ENCODE measurements at places on chromosomes 5 and 9. TPM values are rescaled to one million over a fixed set of nuclear protein-coding genes. Genes with fewer than 3 reads are reported as not detected.
A peak's percentile ranks its signal among the peaks of the same experiment; 100 is the strongest.

The FAM53C gene
- 45.4 TPM for total RNA-seq

DNA sequence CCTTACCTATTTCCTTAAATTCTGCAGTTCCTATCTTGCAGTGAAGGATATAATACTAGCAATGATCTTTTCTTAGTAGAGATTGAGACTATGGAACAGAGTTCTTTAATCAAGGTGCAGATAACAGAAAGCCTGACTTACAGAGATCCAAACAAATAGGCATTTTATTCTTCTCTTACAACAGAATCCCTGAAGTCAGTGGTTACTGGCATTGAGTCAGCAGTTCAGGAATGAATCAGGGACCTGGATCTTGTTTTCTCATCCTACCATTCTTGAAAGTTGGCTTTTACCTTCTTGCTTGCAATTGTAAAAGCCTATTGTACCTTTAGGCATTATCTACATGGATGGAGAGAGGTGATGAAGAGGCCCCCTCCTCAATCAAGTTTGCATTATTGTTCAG lies 47.5 kb upstream of the TLE4 start:
- H3K36me3 ChIP-seq = no peaks in the 10 kb centered on the region
- no peaks in the 10 kb centered on the region for H3K4me1 ChIP-seq
- no peak overlapping the region for H3K4me3 ChIP-seq
- no peaks in the 10 kb centered on the region for H3K27me3 ChIP-seq
- no peak overlapping the region for H3K27ac ChIP-seq

DNA sequence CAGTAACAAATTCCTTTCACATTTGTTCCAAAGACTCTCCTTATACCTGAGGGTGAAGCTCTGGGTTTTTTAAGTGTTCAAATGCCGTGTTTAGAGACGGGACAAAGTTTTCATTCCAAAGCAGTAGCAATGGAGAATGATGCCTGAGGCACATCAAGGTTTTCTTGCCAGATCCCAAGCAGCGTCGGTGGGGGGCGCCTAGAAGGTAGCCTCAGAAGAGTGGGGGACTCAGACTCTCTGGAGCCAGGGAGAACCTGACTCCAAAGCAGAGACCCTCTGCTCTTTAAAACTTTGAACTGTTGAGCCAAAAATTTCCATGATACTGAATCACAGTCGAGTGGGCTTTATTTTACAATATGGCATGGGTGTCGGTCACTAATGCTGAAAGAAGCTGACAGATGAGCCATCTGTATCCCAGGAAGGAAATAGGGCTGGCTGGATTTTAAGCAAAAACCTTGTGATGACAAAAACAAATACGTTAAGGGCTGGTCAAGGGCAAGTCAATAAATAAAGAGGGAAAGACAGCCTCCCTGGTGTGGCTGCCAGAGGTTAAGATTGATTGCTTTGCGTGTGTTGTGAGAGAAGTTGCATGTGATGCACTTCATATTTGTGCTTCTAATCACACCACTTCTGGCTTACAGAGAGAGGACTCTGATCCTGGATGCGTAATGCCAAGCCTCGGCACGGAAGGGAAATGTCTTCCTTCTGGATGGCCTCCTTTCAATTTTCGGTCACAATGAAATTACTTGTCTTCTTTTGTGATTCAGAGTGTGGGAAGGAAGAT lies 161.1 kb upstream of the EFNA5 start:
- peaks cover 95% of the 10 kb centered on the region for H3K27me3 ChIP-seq
- no peak overlapping the region for H3K4me3 ChIP-seq
- H3K36me3 ChIP-seq = no peaks in the 10 kb centered on the region

GRCh38 chr5:61673007-61673735 lies 341.1 kb downstream of the ZSWIM6 start:
- DNase-seq = no peak
- no peaks in the 10 kb centered on the region for H3K27me3 ChIP-seq
- H3K36me3 ChIP-seq = no peaks in the 10 kb centered on the region
- no peak overlapping the region for H3K27ac ChIP-seq
- no peaks in the 10 kb centered on the region for H3K4me1 ChIP-seq
- H3K4me3 ChIP-seq = no peak overlapping the region

DNA sequence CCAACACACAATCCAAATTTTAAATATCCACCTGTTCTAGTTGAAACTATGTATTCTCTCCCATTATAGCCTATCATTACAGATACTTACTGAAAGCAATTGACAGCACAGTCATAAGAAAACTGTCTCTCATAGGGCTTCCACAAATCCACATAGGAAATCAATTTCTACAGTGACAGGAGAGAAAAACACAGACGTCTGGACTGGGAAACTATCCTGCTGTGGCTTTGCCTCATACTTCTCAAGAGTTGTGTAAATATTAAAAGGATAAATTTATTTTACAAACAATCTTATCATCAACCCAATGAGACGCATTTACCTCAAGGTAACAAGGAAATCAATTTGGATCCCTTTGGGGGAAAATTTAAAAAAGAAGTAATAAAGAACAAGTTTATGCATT lies 517.5 kb downstream of the EFNA5 start:
- H3K4me3 ChIP-seq = no peak overlapping the region
- no peaks in the 10 kb centered on the region for H3K27me3 ChIP-seq
- no peaks in the 10 kb centered on the region for H3K4me1 ChIP-seq
- no peak for DNase-seq

DNA sequence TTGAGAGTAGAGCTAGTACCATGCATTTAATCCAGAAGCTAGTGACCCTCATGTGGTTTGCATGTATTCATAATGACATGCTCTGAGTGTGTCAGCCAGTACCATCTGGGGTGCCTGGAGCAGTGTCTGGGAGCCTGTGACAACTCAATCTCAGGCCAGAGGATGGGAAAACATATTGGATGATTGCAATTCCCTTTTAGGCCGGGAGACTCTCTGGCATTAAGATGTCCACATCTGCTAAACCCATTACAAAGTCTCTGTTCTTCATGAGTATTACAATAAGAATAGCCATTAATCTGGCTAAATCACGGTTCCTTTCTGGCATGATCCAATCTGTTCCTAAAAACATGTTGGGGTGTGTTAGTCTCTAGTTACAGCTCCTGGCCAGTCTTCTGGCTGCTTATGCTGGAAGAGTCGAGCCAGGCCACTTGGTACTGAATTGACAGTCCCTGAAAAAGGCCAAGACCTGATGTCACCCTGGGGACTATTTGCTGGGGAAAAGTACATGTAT lies 475.7 kb downstream of the ENC1 start:
- DNase-seq = no peak
- no peaks in the 10 kb centered on the region for H3K36me3 ChIP-seq
- no peak overlapping the region for H3K4me3 ChIP-seq
- no peaks in the 10 kb centered on the region for H3K4me1 ChIP-seq

DNA sequence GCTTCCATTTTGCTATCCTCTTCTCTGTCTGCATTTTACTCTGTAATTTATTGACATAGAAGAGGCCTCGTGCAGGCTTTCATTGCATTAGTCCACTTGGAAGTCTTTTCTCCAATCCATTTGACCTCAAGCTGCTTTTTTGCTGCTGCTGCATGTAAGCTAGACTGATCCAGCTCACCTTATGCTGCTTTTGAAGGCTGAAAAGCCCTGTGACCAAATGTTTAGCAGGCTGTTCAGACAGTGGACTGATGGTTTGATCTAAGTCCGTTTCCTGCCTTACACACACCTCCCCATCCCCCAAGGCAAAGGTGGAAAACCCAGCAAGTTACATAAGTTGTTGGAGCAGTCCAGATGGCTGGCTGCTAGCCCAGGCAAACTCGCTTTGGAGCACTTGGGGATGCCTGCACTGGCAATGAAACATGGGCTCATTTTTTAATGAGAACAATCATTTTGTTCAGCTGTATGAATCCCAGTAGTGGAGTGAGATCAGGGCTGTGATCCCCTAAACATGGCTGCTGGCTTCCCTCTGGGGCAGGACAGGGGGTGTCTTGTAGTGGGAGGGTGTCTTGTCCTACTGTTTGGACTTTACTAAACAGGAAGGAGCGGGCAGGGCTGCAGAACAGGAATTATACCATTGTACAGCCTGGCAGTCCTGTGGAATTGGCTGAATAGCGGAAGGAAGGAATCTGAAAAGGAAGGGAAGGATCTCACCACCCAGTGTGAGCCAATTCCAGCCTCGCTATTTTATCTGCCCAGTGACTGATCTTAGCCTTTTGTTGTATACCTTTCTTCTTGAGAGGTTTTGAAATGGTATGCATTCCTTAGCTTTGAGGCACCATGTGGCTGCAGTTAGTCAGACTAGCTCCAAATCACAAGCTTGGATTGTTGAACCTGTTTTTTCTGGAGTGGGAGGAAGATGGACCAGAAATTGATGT lies 212.0 kb downstream of the ARHGAP26 start:
- H3K27me3 ChIP-seq = no peaks in the 10 kb centered on the region
- no peaks in the 10 kb centered on the region for H3K36me3 ChIP-seq
- peaks cover 10% of the 10 kb centered on the region for H3K4me1 ChIP-seq
- peak; percentile 78 for DNase-seq
- H3K4me3 ChIP-seq = no peak overlapping the region

The CSF2 gene
- not detected for total RNA-seq

DNA sequence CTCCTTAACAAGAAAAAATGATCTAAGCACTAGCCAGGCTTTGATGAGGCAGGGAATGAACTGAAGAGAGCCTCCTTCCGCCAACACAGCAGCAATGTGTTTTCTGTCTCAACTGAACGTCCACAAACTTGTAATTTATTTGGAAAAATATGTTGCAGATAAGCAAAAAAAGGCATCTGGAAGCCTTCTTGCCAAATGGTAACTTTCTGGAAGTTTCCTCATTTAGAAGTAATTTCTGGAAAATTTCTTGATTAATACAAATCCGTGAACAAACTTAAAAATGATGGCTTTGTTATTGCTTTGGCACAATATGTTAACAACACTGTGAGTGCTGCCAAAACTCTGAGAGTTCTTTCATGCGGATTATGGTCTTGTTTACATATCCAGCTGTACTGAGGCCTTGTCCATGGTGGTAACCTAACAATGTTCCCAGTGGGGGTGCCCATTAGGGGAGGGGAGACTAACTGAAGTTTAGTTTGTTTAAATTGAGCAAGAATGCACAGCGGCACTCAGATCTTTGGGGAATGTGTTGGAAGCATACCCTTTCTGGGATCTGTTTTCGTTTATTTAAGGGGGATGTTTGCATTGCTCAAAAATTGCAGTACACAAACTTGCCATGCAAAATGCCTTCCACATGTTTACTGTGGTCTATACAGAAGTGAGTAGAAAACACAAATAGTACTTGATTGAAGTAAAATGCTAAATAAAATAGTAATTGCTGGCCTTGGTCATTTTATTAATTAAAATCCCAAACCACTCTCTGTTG lies 334.7 kb downstream of the NR2F1-AS1 start:
- peaks cover 80% of the 10 kb centered on the region for H3K27me3 ChIP-seq
- peak; percentile 75 for DNase-seq
- no peaks in the 10 kb centered on the region for H3K36me3 ChIP-seq

The NEUROG1 gene
- total RNA-seq = not detected

All from cardiac muscle cell (in vitro differentiated cells and primary cell).